Activated T-cell treated with anti-CD3 and anti-CD28 coated beads, Interleukin-2, amount 50 U/mL, for 4 hours (primary cell): ENCODE measurements at places on chromosomes 3 and 15. TPM values are rescaled to one million over a fixed set of nuclear protein-coding genes. Genes with fewer than 3 reads are reported as not detected.

The DAZL gene
- 0.08 TPM for total RNA-seq

- no peak for DNase-seq
Observed at GRCh38 chr15:38145651-38146111, 107.0 kb upstream of the SPRED1 start.

GRCh38 chr3:113270068-113270467 lies 58.7 kb downstream of the BOC start:
- no peak for DNase-seq

The LCTL gene
- not detected for total RNA-seq

DNA sequence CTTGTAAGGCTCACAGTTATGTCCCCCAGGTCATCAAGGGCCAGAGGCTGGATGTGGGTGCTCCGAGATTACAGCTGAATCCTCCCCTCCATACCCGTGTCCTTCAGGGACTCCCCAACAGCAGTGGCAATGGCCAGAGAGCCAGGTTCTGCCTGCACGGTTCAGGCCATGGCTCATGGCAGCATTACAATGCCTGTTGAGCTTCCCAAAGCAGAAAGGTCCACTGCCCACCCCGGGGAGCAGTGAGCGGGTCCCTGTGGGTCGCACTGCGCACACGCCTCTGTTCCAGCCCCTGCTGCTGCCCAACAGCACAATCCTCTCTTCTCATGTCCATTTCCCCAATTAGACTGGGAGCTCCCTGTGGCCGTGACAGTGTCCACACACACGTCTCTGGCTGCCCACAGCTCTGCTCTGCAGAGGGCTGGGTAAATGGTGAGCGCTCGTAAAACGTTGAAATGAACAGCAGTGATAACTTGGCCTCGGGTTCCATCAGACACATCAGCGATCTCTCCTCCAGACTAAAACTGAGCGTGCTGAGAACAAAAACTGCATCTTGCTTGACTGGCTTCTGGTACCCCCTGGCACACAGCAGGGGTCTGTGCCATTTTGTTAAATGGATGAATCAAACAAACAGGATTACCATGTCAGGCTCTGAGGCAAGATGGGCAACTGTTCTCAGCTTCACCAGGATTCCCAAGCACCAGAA lies 80.4 kb downstream of the VGLL4 start:
- DNase-seq = no peak

GRCh38 chr3:135261214-135261775 lies 466.2 kb downstream of the EPHB1 start:
- DNase-seq = no peak

The PP2D1 gene
- not detected for total RNA-seq

The SCAANT1 gene
- not detected for total RNA-seq

DNA sequence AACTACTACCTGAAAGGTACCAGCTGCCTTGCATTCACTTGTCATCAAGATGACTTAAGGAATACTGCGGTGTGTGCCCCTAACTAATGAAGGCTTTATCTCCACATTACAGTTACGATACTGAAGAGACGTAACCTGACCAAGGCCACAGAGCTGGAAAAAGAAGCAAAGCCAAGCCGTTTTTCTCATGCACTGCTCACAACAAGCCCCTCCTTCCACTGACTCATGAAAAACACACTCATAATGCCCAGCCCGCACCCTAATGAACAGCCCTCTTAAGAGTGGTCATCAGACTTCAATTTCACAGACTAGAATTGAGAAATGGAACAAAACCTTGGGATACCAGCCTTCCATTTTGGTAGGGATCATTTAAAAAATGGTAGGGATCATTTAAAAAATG lies 11.6 kb downstream of the PSMD6 start:
- no peak for DNase-seq

DNA sequence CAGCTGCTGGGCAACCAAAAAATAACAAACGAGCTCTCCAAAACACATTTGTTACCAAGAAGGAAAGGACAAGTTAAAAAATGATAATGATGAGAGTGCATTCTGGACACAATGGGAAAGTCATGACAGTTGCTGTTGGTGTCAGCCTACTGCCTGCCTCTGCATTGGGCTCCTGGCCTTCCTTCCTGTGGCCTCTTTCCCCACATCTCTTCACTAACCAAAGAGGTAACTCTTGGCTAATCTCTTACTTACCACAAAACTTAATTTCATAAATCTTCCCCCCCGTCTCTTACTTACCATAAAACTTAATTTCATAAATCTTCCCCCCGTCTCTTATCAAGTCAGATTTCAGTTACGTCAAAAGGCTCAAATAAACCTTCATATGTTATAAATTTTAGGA lies 58.6 kb downstream of the AGTR1 start:
- DNase-seq = no peak

The LEKR1 gene
- total RNA-seq = 0.68 TPM

The SLC6A1 gene
- not detected for total RNA-seq

DNA sequence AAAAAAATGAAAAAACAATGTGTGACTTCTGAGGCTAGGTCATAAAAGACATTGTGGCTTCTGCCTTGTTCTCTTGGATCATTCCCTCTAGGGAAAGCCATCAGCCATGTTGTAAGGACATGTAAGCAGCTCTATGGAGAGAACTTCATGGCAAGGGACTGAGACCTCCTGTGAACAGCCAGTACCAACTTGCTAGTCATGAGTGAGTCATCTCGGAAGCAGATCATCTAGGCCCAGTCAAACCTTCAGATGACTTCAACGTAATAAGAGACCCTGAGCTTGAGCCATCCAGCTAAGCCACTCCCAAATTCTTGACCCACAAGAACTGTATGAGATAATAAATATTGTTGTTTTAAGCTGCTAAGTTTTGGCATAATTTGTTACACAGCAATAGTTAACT lies 4.9 kb downstream of the MON1A start:
- no peak for DNase-seq

GRCh38 chr3:61168286-61168685 lies 83.0 kb downstream of the FHIT start:
- DNase-seq = no peak

The ACAN gene
- total RNA-seq = not detected

- no peak for DNase-seq
Observed at GRCh38 chr3:42394579-42395288, 15.7 kb downstream of the LYZL4 start.

DNA sequence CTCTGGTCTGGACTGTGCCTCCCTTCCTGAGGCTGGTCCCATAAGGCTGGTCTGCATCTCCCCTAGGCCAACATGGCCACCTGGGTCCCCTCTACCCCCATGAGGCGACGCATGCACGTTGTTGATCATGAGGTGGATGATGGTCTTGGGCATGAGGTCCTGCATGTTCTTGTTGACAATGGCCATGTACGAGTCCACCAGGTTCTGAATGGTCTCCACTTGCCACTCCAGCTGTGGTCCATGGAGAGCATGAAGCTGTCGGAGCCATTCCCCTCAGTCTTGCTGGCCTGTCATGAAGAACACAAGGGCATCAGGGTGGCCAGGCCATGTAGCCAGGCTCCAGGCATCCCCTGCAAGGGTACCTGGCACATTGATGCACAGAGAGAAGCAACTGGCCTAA lies 27.1 kb upstream of the CSPG4 start:
- no peak for DNase-seq

DNA sequence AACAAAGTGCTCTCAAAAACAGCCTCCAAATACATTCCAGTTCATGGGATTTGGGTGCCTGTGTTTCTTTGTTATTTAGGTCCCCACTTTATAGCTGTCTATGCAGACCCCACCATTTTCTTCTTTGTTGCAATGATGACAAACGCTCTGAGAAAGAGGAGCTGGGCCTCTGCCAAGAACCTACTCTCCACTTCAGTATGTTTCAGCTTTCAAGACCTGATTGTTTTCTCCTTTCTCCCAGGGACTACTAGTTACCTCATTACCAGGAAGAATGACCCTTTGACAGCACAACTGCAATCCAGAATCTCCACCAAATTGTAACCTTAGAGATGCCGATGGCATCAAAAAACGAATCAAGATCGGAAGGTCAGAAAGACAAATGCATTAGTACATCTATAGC lies 236.8 kb downstream of the MEIS2 start:
- DNase-seq = no peak

The PRSS50 gene
- total RNA-seq = not detected

The SERPINI1 gene
- total RNA-seq = 0.63 TPM

- DNase-seq = no peak
Observed at GRCh38 chr3:163916596-163917560, 1161.4 kb downstream of the SI start.

The NOX5 gene
- total RNA-seq = not detected

The ALPK3 gene
- 0.05 TPM for total RNA-seq

GRCh38 chr3:25775936-25776335 lies 7.3 kb downstream of the NGLY1 start:
- no peak for DNase-seq

GRCh38 chr15:35843498-35843897 lies 297.5 kb upstream of the DPH6 start:
- DNase-seq = no peak

The ZNF502 gene
- total RNA-seq = 2.3 TPM

DNA sequence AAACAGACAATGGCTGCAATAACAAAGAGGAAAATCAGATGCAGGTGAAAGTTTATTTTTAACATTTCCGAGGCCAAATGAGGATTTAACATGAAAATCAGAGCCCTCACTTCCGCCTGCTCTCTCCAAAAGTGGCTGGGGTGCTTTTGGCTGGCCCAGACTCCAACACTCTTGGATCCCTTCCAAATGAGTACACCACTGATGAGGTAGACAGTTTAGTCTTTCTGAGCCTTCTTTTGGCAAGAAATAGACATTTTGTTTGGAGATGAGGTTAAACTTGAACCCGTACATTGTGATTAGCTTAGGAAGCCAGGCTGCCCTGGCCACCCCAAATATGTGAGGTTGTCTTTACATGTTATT lies 51.0 kb upstream of the TRA2B start:
- DNase-seq = no peak

GRCh38 chr3:14602804-14603644 lies 48.5 kb upstream of the CCDC174 start:
- DNase-seq = no peak

The AP2M1 gene
- total RNA-seq = 242 TPM

The CNTN3 gene
- total RNA-seq = not detected

- no peak for DNase-seq
Observed at GRCh38 chr3:17979911-17980310, 237.5 kb upstream of the TBC1D5 start.

DNA sequence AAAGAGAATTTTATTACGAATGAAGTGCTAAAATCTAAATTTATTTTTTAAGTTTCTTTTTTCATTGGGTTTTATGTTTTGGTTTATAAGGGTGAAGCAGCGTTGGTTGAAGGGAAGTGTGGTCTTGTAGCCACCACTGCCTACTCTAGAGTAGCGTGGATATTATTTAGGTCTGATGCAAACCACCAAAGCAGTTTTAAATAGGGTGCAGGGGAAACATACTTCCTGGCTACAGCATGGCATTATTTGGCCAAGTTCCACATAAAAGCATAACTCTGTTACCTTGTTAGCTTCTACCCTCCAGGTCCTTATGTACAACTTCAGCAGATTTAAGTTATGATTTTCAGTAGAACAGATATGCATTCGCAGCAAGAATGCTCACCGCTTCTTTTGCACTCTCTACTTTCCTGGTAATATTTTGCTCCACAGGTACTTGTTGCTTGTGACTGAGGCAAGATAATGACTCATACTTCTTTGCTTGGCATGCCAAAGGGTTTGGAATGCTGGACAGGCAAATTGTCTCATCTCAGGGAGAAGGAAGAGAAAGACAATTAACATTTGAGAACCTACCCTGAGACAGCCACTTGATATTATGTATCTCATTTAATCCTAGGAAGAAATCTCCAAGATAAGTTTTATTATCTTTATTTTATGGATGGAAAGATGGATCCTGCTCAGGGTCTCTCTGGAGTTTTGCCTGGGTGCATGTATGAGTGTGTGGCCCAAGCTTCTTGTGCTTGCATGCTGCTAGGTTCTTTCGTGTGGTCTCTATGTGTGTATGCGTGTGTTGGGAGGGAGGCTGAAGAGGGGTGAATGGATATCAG lies 5.4 kb downstream of the TGFBR2 start:
- no peak for DNase-seq

DNA sequence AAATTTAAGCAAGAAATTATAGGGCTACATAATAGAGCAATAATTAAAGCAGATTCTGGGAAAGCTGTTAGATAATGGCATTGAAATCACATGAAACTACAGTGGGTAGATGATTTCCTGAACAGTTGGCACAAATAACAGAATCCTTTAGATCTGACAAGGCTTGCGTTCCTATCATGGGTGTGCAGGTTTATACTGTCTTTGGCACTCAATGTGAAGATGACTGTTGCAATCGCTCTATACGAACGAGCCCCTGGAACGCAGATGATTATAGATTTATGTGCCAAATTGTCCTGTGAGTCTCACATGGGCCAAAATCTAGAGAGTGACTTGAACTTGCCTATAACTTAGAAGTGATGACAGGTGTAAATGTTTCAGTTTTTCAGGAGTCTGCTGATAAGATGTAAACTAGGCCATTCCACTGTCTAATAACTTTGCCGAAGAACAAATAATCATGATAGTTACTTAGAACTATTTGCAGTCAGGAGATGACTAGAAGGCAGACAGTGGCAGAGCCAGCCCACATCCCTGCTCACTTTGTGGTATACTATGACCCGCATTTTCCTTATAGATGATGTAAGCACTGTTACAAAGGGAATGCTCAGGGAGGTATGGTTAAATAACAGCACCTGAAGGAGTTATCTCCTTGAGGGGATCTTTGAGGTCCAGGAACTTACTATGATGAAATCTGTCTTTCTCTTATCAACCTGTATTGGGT lies 30.5 kb upstream of the TRPC1 start:
- no peak for DNase-seq

GRCh38 chr15:45117308-45118130 lies 3.4 kb downstream of the DUOXA2 start:
- no peak for DNase-seq

DNA sequence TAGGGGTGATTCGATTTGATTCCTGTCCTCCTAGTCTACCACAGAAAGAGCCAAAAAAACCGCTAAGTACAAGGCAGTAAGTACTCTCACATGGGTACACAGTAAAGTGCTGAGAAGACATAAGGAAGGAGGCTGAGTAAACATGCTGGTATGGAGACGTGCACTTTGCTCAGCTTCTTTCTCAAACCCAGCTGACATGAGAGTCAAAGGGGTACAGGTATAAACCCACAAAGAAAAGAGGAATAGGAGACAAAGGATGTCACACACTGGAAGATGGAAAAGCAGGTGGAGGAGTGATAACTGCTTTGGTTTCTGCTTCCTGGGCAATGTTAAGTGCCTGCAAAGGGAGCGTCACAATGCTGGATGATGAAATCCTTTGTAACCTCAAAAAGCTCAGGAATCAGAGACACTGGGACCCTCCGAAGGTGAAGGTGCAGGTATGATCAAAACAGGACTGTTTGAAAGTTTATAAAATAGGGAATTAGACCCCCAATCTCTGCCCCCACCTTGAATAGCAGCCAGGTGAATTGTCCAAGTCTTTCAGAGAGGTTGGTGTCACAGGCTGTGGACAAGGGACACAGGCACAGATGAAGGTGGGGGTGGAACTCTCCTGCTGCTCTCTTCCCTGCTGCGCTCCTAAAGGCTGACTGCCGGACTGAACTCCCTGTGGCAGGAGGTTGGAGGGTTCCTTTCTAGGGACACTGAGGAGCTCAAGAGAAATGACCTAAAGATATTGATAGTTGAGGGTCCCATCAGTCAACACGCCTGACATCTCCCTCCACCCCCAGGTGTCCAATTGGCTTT lies 101.8 kb downstream of the RAB11A start:
- DNase-seq = no peak

The FHIT gene
- total RNA-seq = 5.5 TPM

The MINAR1 gene
- 0.63 TPM for total RNA-seq
